Pulmonary artery endothelial cell (primary cell): ENCODE measurements at places on chromosomes 16 and 17. TPM values are rescaled to one million over a fixed set of nuclear protein-coding genes. Genes with fewer than 3 reads are reported as not detected.

Gene KRTAP9-8
- total RNA-seq = not detected in 2 replicates

GRCh38 chr16:73268366-73268993 is 220.6 kb upstream of the ZFHX3 start:
- DNase-seq = no peak

DNA sequence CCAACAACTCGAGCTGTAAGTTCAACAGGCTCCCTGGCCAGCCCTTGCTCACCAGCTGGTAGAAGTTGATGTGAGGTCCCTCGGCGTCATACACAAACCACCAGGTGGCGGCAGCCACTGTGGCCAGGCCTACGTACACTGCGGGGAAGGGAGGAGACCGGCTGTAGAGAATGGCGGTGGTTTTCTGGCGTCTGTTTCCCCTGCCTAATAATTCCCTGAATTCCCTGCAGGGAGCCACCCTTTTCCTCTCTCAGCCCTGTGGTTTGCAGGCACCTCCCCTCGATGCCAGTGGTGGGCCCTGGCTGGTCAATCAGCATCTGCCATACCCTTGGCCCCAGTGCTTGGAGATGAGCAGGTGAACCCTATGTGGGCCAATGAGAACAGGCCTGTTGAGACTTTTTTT is 18.9 kb upstream of the P2RX1 start:
- peak; percentile 56 for DNase-seq

- DNase-seq = no peak
Observed at GRCh38 chr17:16415031-16415924, at the start of gene TRPV2. Gene TRPV2 (plus strand): TSS chr17:16415571. CDS start chr17:16417669, 2,098 bp downstream.

DNA sequence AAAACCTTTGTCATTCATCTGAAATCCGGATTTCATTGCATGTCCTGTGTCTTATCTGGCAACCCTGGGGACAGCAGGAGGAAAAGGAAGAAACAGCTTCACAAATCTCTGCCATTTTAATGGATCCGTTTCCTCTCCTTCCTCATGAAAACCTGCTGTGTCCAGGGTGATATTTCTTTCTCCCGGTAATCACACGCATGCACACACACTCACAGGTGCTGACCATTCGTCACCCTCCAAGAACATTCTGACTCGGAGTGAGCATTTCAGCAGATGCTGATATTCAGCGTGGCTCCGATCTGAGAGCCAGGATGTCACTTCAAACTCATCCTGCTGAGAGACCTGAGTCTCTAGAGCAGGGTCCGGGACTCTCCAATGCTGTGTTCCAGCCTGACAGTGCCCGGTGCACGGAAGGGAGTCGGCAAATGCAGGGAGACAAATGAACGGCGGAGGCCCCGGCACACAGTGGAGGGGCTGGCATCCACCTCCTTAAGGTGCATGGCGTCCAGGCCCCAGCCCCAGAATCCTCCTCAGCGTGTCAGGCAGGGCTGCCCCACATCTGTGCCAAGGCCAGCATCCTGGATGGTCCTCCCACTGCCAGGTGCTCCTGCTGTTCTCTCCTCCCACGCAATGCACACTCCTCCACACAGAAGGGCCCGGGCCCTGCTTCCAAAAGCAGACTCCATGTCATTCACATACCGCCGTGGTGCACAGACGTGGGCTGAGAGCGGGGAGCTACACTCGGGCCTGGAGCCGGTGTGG is 70.7 kb downstream of the RBFOX3 start:
- DNase-seq = no peak

DNA sequence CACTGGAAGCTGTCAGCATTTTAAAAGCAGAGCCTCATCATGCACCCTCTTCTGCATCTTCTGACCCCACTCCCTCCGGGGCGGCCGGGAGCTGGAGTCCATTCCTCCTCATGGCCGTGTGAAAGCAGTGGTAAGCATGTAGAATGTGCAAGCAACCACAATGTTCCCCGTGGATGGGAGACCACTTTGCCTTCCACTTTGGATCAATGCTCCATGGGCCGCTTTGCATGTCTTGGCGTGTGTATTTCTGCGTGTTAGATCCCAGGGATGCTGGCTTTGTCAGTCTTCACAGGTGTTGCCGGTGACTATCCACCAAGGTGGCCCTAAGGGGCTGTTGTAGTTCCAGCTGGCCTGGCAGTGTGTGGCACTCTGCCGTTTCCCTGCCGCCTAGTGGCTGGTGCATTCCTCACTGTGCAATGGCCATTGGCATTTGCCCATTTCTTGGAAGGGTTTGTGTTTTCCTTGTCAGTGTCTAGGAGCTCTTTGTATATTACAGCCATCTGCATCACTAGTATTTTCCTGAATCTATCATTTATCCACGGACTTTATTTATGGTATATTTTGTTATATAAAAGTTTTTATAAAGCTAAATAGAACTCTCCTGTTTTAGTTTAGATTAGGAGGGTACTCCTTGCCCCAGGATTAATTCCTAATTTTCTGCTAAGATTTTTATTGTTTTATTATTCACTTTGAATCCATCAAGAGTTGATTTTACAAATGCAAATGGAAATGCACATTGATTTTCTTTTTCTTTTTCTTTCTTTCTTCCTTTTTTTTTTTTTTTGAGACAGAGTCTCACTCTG is 5.8 kb upstream of the ALDH3A1 start:
- no peak for DNase-seq
